Stimulated activated CD4-positive, alpha-beta T cell treated with anti-CD3 and anti-CD28 coated beads, Interleukin-2, amount 100 ng/mL, for 4 hours (primary cell): ENCODE measurements at places on chromosomes 11 and 22.

DNA sequence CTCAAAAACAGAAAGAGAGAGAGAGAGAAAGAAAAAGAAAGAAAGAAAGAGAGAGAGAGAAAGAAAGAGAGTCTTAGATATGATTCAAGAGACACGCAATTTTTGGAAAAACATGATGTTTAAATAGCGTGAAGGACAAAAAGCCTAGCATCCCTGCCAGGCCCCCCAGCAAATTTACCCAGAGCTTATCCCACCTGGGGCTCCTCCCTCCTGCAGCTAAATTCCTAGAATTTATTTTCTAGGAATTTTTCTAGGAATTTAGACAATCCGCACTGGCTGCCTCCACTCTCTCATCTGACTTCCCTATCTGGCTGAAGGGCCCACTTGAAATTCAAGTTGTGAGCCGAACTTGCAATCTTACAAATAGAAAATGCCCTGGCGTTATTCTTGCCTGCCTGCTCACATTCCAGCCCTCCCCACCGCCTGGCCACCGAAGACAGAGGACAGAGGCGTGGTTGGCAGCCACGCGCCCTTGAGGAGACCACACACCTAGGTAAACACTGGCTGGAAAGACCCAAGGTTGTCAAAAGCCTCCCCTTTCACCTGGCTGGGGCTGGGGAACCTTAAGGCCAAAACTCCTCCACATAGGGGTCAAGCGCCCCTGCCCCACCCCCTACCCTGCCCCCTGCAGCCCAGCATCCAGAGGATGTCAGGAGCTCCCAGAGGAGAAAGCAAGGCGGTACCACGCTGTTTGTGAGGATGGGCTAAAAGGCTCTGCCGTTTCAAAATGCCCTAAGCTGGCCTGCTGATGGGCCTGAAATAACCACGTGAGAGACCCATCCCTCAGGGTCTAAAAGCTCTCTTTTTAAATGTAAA is 42.2 kb downstream of the AHNAK start:
- DNase-seq: no peak

DNA sequence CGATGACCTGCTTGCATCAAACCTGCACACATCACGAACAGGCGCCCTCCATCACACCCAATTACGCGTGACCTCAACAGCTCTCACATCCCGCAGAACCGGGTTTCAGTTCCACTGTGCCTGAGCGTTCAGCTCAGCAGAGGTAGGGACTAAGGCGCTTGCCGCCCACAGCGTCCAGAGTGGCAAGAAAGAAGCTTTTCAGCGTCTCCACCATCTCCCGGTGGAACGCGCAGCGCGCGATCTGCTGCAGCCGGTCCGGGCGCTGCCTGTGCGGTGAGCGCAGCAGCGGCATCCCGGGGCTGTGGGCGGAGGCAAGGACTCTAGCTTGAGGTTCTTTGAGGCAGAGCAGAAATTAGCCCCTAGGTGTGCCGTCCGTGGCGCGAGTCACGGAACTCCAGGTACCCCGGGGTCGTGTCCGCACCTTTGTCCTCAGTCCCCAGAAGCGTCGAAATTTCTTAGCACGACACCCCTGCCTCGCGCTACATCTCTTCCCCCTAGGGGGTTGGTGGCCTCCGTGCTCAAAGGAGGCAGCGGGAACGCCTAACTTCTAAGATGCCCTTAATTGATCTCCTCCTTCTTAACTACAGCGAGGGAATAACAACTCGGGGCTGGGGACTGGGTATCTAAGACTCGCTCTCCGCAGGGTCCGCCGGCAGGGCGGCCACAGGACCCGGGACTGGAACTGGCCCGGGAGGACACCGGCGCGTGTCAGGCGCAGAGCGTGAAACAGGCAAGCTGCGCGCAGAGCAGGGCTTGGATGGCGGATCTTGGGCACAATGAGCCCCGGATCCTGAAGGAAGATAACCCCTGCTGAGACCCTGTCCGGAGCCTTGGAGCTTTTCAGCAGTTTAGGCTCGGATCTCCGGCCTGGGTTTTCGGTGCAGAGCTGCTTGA is 1.7 kb upstream of the CALCA start:
- DNase-seq: no peak

DNA sequence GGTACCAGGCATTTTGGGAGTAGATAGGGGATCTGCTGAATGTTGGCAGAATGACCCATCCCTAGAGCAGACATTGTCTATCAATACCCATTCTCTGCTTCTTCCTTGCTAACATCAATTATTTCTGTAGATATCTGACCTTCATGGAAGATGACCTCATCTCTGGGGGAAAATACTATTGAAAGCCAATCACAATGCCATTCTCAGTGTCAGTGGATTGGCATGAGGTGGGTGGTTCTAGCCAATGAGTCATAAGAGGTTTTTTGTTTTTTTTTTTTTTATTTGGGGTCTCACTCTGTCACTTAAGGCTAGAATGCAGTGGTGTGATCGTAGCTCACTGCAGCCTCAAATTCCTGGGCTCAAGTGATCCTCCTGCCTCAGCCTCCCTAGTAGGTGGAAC is 42.5 kb downstream of the SNX19 start:
- no peak for DNase-seq

GRCh38 chr11:20259506-20259905 is 99.2 kb upstream of the DBX1 start:
- DNase-seq: no peak

- no peak for DNase-seq
Measured at GRCh38 chr22:48895831-48896765, 931.6 kb downstream of the BRD1 start.

DNA sequence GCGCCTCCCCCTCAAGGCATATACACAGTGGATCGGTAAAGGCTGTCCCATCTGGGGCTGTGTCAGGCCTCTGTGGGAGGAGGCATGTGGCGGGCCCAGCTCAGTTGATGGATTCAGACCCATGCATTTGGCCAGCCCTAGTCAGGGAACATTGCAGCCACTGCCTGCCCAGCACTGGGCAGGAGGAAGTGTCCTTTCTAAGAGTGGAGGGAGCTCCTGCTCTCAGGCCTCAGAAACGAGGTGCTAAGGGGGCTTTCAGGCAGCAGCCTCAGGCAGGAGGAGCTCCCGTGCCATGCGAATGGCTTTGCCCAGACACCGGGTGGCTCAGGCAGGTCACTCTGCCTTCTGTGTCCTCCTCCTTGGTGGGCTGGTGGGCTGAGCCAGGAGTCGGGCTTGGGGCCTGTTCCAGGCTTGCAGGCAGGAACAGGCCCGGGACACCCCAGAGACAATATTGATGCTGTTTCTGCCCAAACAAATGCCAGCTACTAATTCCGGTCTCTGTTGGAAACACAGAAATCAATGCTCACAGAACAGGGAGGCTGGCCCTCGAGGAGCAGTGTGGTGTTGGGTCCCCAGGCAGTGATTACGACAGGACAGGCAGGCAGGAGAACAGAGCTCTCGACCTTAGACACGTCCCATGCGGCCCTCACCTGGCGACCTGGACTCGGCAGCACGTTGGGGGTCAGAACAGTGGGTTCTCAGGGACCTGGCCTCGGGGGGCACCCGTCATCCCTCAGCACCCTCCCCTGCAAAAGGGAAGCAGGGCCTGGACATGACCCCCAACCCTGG is 42.3 kb upstream of the CCDC188 start:
- no peak for DNase-seq

DNA sequence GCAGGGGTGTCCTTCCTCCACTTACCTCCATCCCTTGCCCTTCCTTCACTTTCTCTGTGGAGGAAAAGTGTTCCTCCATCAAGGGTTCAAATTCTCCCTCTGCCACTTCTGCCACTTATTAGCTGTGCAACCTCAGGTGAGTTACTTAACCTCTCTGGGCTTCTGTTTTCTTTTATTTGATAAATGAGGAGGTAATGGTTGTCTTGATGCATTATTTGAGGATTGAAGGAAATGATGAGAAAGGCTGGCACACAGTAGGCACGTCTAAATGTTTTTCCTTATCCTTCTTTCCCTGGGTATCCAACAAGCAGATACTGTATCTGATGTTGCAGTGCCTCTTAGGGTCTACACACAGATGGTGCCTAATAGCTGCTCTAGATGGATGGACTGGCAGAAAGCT is 14.3 kb upstream of the ALX4 start:
- no peak for DNase-seq

DNA sequence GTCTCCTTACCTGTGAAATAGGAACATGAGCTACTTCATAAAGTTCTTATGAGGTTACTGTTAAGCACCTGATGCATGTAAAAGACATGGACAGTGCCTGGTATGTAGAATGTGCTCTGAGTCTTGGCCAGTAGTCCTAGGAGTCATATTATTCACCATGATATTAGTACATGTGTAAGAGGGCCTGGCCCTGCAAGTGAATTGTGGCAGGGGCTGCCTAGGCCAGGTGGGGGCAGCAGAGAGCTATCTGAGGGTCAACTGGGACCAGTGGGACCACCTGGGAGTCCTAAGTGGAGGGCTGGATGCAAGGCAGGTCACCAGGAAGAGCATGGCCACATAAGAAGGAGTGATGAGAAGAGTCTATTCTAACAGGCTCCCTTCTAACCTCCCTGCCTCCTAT is 529.5 kb downstream of the SOX6 start:
- DNase-seq: no peak

DNA sequence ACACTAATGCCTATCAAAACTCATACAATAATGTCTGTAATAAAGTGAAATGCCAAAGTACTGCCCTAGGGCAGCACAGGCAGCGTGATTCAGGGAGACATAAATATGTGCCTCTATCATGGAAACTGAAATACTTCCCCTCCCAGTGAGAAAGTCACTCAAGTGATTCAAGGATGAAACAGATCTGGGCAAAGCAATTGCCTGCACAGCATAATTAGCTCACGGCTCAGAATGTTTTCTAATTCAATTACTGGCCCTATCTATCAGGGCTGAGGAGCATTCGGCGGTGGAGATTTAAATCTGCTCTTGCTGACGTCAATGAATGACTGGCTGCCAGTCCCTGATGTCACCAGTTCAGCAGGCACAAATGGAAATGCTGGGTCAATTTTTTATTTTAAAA is 27.7 kb upstream of the PPP2R1B start:
- no peak for DNase-seq

- DNase-seq: no peak
Measured at GRCh38 chr11:9859554-9860305, 195.9 kb downstream of the SWAP70 start.

GRCh38 chr11:58837707-58838388 is 6.7 kb downstream of the GLYATL2 start:
- DNase-seq: no peak
